Cardiac muscle cell (in vitro differentiated cells and primary cell): ENCODE measurements at places on chromosomes 2 and 18.

DNA sequence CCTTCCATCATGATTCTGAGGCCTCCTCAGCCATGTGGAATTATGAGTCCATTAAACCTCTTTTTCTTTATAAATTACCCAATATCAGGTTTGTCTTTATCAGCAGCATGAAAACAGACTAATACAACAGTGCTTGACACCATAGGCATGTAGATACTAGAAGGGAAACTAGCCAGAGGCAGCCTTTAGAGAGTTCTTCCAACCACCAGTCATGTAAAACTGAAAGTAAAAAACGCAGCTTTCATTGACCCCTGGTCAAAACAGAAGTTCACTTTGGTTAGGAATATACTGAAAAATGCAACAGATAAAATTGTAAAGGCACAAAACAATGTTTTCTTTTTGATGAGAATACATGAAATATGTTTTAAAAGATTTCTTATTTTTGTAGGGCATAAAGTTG is 122.8 kb upstream of the L3MBTL4 start:
- peak; percentile 22 for DNase-seq

DNA sequence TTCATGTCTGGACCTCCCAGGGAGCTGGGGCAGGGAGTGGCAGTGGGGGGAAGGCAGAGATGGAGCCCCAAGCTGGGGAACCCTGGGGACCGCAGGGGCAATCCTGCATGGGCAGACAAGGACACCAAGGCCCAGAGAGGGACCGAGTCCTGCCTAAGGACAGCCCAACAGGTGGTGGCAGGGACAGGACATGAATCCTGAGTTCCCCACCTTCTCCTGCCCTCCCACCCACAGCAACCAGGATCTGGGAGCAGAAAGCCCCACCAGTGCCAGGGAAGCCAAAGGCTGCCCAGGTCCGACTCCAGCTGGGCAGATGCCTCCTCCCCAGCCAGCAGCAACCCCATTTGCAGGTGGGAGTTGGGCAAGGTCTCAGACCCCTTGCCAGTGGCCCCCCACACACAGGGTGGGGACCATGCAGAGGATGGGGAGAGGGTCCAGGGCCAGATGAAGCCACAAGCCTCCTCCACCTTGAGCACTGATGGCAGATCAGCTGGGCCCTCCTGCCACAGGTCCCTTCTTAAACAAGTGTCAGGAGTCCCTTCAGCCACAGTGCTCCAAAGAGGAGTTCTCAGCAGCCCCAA is 6.3 kb downstream of the ADRA2B start:
- no peak for DNase-seq

DNA sequence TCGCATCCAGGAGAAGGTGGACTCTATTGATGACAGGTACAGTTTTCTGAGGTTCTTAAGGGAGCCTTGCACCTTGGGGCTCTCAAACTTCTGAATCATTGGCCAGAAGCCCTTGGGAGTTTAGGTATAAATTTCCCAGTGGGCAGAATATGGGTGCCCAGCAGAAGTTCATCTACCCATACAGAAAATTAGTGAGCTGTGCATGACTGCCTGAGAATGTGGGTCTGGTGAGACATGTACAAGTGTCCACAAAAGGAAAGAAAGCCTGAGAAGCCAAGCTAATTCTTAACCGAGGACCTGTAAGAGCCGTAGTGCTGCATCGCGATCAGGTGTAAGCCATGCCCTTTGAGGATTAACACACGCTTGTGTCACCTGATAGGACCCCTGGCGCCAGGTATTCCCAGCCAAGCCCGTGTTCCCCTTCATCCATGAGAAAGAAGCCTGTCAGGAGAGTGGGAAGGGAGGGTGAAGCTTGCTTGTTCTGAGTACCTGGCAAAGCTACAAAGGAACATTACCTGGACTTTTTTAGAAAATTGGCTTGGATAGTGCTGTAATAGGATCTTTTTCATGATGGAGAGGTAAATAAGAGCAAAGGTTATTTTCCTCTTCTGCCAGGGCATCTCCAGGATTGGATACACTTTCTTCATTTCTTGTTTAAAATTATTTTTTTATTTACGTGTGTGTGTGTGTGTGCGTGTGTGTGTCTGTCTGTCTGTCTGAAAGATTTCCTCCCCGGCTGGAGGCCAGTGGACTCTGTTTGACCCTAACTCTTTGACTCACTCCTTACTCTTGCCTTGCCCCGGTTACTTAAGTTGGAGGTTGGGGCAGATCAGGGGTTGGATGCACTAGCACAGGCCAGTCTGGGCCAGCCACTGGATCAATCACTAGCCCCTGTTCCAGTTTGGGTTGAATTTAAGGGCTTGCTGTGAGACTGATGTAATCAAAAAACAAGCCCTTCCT is 90.4 kb upstream of the EML6 start:
- no peak for DNase-seq

DNA sequence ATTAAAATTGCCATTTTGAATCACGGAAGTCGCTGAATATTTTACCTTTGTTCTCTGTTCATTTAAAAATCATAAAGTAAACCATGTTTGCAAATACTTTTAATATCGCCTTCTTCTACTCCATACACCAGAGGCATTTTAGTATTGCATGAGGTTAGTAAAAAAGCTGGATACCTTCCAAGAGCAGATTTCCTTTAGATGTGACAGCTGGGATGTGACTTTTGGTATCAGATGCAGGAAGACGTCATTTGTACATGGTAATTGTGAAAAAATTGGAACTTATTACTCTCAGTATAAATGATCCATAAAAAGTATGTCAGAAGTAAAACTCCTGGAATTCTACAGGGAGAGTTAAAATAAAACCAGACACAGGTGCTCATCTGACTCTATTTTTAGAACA is 89.5 kb downstream of the SLC4A10 start:
- no peak for DNase-seq

DNA sequence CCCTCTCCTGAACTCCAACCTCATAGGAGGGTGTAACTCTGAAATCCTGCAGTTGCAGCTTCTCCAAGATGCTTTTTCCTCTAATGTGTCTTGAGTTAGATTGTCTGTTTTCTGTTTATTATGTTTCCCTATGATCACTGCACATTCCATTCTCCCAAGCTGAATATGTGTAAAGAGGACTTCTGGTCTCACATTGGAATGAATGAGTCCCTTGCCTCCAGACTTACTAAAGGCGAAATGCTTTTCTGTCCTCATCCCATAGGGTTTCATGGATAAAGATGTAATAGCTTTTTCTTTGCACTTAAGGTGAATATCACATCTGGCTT is 35.5 kb upstream of the CYP27A1 start:
- DNase-seq: no peak

DNA sequence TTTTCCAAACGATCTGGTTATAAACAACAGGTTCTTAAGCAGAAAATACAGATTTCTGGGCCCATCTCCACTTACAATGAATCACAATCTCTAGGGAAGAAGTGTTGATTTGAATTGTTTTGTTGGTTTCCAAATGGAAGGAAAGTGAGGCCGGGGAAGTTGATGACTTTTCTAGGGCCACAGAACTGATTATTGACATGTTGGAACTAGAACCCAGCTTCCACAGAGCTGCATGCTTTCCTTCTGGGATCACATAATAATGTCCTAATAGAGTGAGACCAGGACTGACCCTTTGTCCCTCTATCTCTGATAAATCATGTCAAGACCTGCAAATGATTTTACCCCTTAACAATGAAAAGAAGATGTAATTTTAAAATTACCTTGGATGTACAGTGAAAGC is 332.2 kb downstream of the OSR1 start:
- DNase-seq: no peak

- DNase-seq: no peak
These were observed 139.5 kb downstream of the MBP start for GRCh38 chr18:76993085-76993382.

GRCh38 chr2:40341198-40341597 is 110.7 kb downstream of the SLC8A1 start:
- DNase-seq: no peak

- no peak for DNase-seq
These were observed 11.5 kb upstream of the MBP start for GRCh38 chr18:77144046-77144445.

DNA sequence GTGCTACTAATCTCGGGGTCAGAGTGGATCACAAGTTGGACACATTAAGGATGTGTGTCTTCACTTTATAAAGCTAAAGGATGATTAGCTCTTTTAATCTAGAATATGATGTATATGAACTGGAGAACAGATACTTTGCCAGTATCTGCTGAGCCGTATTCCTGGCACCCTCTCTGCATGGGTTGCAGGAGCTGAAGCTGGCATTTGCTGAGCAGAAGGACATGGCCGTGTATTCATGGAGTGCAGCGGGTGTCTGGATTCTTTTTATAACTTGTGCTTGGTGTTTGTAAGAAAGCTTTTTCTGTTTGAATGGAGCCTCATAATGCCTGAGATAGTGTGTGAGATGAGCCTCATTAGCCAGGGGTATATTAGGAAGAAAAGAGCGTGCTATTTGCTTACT is 103.9 kb upstream of the MCFD2 start:
- DNase-seq: no peak

DNA sequence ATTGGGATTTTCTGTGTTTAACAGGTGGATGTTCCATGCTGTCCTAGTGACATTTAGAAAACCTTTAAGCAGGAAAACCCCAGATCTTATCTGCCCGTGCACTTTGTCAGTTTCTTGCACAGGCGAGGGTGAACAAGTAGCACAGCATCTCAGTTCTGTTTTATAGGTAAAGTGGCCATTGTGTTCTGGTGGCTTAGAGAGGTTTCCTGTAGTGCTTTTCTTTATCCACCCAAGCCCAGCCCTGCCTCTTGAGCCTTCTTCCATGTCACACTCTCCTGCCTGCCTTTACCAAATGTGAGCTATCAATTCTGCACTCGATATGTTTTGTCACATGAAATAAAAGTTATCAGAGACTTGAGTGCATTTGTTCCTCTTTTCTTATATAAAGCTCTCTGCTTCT is 135.3 kb upstream of the NOSTRIN start:
- no peak for DNase-seq

DNA sequence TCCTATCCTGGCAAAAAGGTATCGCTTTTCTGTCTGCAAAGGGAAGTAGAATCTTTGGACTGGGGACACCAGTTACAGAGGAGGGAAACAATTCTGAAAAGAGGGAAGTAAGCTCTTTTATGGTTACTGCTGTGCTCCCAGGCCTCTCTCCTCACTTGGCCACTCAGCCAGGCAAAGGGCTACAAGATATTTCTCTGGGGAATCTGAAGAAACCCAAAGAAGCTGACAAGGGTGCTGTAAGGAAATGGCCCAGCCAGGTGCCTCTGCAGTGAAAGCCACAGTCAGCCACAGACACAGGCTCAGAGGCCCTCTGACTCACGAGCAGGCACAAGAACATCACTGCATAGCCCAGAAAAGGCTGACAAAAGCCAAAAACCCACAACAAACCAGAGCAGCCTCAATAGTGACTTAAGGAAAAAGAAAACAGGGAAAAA is 5.8 kb downstream of the HDLBP start:
- DNase-seq: peak; percentile 38

DNA sequence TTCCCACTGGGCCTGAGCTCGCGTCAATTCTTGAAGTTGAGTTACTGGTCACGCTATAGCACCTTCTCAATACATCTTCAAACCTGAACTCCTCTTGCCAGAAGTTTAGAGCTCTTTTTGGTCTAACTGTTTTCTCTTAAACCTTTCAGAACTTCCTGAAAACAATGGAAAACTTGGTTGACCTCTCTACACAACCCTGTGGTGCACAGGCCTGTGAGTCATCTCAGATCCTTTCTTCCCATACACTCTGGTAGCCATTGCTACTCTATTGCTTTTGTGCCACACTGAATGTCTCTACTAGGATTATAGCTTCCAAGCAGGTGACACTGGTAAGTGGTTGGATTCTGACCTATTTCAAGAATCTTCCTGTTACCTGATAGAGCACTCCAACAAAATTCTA is 321.5 kb upstream of the FSIP2 start:
- DNase-seq: no peak

DNA sequence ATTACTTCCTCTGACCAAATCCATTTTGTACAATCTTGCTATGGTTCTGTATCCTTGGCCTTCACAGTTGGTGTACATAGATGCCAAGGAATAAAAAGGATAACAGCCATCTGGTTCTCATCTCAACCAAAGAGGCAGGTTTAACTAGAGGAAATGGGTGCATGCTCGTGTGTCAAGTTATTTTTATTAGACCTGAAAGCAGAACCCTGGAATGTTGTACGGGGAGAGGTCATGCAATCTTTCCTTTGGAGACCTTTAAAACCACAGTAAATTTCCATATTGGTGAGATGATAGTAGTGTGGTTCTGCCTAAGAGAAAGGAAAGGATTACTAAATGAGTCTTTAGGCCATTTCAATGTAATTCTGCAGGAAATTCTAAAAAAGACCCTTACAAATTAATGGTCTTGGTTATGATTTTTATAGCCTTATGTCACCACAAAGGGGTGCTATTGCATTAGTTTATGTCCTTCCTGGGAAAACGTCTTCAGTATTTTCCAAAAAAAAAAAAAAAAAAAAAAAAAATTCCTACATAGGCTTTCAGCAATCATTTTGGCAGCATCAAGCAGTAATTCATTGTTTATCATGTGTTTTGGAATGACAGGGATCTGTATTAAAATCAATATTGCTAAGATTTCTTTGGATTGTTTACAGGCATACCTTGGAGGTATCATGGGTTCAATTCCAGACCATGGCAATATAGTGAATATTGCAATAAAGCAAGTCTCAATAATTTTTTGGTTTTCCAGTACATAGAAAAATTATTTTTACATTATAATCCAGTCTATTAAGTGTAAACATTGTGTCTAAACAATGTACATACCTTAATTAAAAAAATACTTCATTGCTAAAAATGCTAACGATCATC is 270.8 kb downstream of the NYAP2 start:
- DNase-seq: peak; percentile 78

DNA sequence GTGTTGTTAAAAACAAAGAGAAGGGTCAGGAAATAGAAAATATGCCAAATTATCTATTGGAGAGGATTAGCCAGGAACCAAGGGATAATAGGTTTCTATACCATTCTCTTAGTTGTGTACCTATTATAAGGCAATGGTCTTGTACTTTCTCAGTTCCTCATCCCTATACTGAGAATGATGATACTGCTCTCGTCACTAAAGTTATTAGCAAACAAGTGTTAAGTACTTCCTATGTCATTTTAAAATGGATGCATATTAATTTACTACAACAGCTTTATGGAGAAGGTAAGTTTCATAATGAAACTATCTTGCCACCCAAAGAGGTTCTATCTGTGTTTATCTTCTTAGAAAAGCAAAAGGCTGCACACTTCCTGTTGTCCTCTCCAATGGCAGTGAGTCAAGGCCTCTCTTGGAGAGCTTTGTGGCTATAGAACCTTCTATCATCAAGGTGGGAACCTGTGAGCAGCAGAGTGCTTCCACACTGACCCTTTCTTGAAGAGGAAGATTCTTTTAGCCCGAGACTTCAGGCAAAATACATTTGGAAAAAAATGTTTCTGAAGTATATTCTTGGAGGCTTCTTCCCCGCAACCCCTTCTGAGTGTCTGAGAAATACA is 460.7 kb upstream of the FANCL start:
- no peak for DNase-seq

GRCh38 chr2:238053191-238053776 is 7.5 kb upstream of the SCLY start:
- no peak for DNase-seq
